ENCODE measurements at places on chromosomes 11 and 22.

DNA sequence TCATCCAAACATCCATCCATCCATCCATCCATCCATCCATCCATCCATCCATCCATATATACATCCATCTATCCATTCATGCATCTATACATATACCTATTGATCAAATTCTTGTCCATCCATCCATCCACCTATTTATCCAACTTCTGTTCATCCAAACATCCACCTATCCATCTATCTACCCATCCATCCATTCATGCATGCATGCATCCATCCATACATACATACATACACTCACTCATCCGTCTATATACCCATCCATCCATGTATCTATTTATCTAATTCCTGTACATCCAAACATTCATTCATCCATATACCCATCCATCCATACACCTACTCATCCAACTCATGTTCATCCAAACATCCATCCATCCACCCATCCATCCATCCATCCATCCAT lies 19.3 kb upstream of the YWHAH start:
- no peak for DNase-seq

DNA sequence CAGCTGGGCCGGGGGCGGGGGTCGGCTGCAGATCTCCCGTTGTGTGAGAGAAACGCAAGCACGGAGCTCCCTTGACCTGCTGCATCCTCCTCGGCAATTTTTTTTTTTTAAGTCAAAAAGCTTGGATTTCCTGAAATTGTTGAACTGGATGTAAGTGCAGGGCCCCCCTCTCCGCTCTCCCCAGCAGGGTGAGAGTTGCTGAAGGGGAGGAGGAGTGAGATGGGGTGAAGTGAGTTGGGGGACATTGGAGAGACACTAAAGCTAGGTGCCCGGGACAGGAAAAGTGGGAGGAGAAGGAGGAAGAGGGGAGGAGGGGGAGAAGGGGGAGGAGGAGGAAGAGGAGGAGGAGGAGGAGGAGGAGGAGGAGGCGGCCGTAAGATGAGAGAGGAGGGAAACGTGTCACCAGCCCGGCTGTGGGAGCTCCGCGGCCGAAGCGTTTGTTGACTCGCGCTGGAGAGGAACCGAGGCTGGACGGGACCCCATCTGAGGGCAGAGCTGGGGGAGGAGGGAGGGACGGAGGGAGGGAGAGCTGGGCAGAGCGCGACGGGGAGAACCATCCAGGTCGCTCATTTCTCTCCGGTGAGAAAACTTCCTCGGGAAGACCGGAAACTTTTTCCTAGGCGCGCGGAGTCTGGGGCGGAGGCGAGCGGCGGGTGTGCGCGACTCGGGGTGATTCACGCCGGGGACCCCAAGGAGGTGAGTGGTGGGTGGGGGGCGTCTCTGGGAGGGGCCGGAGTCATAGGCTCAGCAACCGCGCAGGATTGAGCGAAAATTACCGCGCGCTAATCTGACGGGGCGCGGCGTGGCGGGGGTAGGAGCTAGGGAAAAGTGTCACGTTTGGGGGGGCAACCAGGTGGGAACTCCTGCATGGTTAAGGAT lies 80.2 kb downstream of the PRR5L start:
- DNase-seq: no peak

- no peak for DNase-seq
These were observed 338.7 kb downstream of the BRD1 start for GRCh38 chr22:49488943-49489342.

DNA sequence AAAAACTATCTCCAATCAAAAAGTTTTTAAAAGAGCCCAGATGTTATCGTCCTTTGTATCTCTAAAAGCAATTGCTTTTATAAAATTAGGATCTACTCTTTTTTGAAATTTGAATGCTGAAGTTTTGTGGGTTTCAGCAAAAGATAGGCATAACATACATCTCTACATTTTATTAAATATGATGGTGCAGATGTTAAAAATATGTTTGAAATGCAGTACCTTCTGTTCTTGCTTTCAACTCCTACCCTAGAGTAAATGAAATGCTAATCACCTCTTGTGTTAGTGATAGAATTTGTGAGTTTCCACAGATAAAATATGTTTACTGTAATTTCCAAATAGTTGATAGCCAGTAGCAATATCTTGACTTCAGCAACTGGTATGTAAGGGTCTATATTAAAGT lies 95.7 kb upstream of the VPREB1 start:
- DNase-seq: no peak

DNA sequence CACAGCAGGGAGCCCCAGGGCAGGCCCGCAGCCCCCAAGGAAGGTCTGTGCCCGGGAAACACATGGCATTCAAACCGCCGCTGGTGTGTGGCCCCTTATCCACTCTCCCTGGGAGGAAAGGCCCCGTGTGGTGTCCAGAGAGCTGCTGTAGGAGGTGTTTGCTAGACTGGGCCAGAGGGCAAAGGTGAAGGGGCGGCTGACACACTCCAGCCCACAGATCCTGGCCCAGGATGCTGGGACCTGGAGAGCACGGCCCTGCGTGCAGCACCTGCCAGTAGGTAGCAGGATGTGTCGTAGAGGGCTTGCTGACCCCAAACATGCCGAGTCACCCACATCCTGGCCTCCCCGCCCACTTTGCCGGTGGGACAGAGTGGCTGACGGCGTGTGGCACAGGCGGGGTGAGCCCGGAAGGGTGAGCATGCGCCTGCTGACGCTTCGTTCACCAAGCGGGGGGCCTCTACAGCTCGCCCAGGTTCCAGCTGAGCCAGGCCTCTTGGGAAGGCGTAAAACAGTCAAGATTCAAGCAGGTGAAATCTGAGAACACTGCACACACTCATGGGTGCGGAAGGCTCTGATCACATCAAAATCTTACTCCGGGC lies 11.0 kb downstream of the OSBPL5 start:
- no peak for DNase-seq

DNA sequence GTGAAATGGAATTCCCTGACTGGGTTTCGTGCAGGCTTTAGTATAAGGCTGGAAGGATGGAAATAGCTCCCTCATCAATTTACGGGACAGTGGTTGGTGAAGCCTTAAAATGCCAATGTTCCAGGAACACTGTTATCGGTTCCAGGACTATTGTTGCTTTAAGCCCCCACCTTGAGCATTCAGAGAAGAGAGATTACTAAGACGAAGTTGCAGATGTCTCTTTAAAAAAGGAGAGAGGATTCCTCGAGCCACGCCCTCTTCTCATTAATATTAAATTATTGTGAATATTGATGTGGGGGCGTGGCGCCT lies 195 bp upstream of the CREB3L1 start:
- no peak for DNase-seq

DNA sequence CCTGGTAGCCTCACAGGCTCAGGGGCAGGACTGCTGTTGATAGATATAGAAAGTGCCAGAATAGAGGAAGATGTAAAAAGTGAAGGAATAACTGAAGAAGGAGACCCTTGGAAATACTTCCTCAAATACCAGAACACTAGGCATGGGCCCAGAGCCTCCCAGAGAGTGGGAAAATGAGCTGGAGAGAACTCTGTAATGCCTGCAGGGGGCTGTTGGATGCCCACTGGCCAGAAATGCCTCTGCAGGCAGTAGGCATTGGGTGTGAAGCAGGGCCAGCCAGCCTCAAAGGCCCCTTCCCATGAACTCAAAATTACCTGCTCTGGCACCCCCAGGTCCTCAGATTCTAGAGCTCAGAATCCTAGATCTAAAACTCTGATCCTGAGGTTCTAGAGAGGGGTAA lies 15.1 kb downstream of the P2RY2 start:
- DNase-seq: no peak

GRCh38 chr11:70668204-70669202 lies 270.2 kb downstream of the CTTN start:
- DNase-seq: no peak

- DNase-seq: no peak
These were observed 2.0 kb downstream of the CSRP3 start for GRCh38 chr11:19199771-19200170.

- DNase-seq: no peak
These were observed 91.2 kb downstream of the CLPB start for GRCh38 chr11:72343006-72343756.

GRCh38 chr22:37659897-37660708 lies 1.6 kb downstream of the PDXP start:
- no peak for DNase-seq

Measured in C1 segment of cervical spinal cord (tissue), 14 donors.